ENCODE measurements at places on chromosomes 2 and 18. TPM values are rescaled to one million over a fixed set of nuclear protein-coding genes. Genes with fewer than 3 reads are reported as not detected.

Gene COLEC11
- not detected for total RNA-seq

Gene LTBP1
- total RNA-seq, result 0.03 TPM

Gene USP34
- total RNA-seq, result 84.7 TPM

Gene FOXD4L1
- 0.29 TPM for total RNA-seq

DNA sequence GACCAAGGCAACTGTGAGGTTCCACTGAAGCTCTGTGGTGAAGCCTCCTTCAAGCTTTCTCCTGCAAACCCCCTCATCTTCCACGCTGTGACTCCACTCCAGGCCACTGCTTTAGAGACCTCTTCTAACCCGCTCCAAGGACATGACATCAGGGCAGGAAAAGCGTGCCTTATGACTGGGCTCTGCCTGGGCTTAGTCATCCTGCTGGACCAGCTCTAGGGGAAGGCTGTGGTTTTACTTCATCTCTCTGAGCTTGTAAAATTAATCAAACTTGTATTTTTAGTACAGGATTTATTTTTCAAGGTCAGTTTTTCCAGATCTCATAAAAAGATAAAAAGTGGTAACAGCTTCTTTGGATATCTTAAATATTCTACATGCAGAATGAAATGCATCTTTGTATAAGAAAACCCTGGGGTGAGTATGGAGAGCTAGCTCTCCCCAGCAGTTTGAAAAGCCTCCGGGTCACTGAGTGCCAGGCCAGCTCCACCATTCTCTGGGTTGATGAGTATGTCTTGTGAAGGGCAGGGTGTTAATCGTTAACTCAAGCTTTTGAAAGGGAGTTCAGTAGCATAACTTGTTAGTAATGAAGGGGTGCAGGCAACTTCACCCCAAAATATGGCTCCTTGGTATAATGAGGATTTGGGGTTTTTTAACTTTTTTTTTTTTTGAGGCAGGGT, 33.1 kb upstream of the YPEL5 start:
- DNase-seq, result no peak

DNA sequence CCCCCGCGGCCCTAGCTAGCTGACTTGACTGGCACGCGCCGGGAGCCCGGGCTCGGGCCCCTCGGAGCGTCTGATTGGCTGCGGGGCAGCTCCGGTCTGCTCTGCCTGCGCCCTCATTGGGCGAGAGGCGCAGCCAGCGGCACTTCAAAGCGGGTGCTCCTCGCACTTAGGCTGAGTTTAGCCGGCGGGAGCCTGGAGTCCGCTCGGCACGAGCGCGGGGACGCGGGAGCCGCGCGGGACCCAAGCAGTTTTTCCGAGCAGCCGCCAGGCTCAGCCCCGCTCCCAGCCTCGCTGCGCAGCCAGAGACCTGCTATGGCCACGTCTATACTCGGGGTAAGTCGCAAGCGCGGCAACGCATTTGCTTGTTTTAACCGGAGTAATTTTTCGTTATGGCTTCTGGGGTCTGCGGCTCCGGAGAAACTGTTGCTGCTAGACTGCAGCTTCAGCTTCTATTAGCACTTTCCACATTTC, at the start of gene SP9:
Gene SP9 (plus strand): TSS at position 174 of the 471 bp plus-strand sequence. CDS start 139 bp downstream, at position 313.
- no peak for DNase-seq

- no peak for DNase-seq
Measured at GRCh38 chr18:39345321-39345720, 1779.7 kb upstream of the CELF4 start.

DNA sequence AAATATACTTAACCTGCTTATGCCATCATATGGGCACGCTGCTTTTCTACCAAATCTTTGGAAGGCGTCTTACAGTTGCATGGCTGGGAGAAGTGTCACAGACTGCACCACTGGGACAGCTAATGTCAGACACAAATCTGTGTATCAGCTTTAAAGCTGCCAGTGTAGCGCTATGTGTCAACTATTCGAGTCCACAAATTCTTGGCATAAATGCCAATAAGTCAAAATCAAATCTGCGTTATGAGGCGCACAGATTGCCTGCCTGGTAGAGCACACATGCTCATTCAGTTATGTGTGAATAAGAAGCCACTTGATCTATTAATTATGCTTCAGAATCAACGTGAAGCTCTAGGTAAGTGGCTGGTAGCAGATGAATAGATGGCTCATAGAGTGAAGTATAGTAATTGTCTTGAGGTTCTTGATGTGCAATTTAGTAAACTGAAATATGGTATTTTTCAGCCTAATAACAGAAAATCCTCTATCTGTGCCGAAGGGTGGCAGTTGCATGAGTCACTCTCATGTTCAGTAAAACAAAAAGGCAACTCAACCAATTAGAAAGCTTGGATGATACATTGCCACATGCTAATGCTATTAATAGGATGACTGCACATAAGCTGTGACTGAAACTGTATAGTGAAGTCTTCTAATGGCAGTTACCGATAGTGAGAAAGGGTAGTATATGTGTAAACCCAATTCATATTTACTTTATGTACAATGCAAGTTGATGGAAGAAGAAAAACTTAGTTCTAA, 52.0 kb downstream of the DCC start:
- no peak for DNase-seq

All from activated CD8-positive, alpha-beta T cell treated with anti-CD3 and anti-CD28 coated beads, Interleukin-2, amount 10 ng/mL, durations not matched to agents 7 days and 5 days (primary cell).